Activated CD4-positive, alpha-beta memory T cell treated with anti-CD3 and anti-CD28 coated beads for 36 hours (primary cell): ENCODE measurements at places on chromosomes 7 and 10. TPM values are rescaled to one million over a fixed set of nuclear protein-coding genes. Genes with fewer than 3 reads are reported as not detected.
A peak's percentile ranks its signal among the peaks of the same experiment; 100 is the strongest.

DNA sequence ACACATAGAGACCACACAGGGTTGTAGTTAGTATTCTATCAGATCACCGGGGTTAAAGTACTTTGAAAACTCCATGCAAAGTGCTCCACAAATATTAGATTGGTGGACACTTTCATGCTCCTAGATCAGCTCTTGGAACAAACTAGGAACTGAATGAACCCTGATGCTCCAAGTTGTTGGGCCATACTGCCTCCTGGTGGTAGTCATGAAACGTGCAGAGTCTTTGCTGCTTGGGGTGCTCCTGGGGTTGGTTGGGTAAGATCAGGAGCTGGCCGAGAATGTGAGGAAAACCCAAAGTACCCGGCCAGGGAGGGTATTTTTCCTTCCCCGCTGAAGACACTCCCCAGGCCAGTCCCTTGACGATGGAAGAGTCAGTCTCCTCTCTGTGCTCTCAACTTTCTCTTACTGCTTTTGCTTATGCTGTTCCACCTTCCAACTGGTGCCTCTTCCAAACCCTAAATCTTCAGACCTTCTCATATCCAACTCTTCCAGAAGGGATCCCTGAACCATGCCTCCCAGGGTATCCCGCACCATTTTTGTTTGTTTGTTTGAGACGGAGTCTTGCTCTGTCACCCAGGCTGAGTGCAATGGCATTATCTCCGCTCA, 918 bp upstream of the RPEL1 start:
- peak; percentile 77 for DNase-seq
- H3K36me3 ChIP-seq: no peaks in the 10 kb centered on the region
- H3K4me1 ChIP-seq: peaks cover 9% of the 10 kb centered on the region
- H3K4me3 ChIP-seq: no peak overlapping the region

GRCh38 chr7:94313926-94314325, 80.8 kb upstream of the COL1A2 start:
- H3K4me3 ChIP-seq: no peak overlapping the region
- no peaks in the 10 kb centered on the region for H3K36me3 ChIP-seq
- no peak for DNase-seq
- H3K4me1 ChIP-seq: no peaks in the 10 kb centered on the region
- no peaks in the 10 kb centered on the region for H3K27me3 ChIP-seq

- H3K27ac ChIP-seq: no peak overlapping the region
- no peak overlapping the region for H3K4me3 ChIP-seq
- no peaks in the 10 kb centered on the region for H3K27me3 ChIP-seq
- peaks cover 7% of the 10 kb centered on the region for H3K36me3 ChIP-seq
- peaks cover 40% of the 10 kb centered on the region for H3K4me1 ChIP-seq
- DNase-seq: no peak
Observed at GRCh38 chr7:43721193-43721806, 8.0 kb downstream of the COA1 start.

- H3K4me1 ChIP-seq: peaks cover 5% of the 10 kb centered on the region
- no peak for DNase-seq
- no peak overlapping the region for H3K4me3 ChIP-seq
- peaks cover 21% of the 10 kb centered on the region for H3K27me3 ChIP-seq
- no peaks in the 10 kb centered on the region for H3K36me3 ChIP-seq
- H3K27ac ChIP-seq: no peak overlapping the region
Observed at GRCh38 chr7:99943641-99944496, 14.4 kb upstream of the GJC3 start.

GRCh38 chr10:130749911-130750310, 561.6 kb downstream of the TCERG1L start:
- no peak overlapping the region for H3K4me3 ChIP-seq
- no peak overlapping the region for H3K27ac ChIP-seq
- DNase-seq: no peak
- no peaks in the 10 kb centered on the region for H3K4me1 ChIP-seq
- H3K36me3 ChIP-seq: no peaks in the 10 kb centered on the region

- no peak overlapping the region for H3K4me3 ChIP-seq
- no peak overlapping the region for H3K27ac ChIP-seq
- peaks cover 14% of the 10 kb centered on the region for H3K36me3 ChIP-seq
- no peak for DNase-seq
- H3K4me1 ChIP-seq: peaks cover 8% of the 10 kb centered on the region
- H3K27me3 ChIP-seq: no peaks in the 10 kb centered on the region
Observed at GRCh38 chr10:97235353-97235752, 49.6 kb upstream of the SLIT1 start.

DNA sequence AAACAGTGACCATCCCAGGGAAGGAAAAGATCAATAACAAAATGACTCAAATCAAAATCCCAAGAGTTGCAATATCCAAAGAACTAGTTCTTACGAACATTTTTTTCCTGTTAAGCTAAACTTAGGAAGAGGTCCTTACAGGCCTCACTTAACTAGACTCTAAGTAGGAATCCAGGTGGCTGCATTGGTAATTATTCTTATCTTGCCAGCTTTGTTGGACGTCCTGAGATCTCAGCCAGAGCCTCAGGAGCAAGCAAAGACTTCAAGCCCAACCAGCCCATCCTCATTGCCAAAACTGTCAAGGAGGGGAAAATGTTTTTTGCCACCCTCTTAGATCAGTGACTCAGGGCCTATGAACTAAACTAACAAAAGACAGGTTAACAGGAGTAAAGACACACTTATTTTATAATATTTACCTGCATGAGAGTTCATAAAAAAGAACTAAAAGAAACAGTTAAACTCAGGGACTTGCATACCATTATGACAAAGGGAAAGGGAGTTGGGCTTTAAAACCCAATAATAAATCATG, 18.3 kb upstream of the PPP1R9A start:
- no peaks in the 10 kb centered on the region for H3K36me3 ChIP-seq
- no peaks in the 10 kb centered on the region for H3K4me1 ChIP-seq
- no peaks in the 10 kb centered on the region for H3K27me3 ChIP-seq
- no peak for DNase-seq
- no peak overlapping the region for H3K27ac ChIP-seq

GRCh38 chr10:95474228-95475002, 86.8 kb downstream of the SORBS1 start:
- no peak overlapping the region for H3K27ac ChIP-seq
- H3K36me3 ChIP-seq: no peaks in the 10 kb centered on the region
- H3K27me3 ChIP-seq: no peaks in the 10 kb centered on the region
- H3K4me3 ChIP-seq: no peak overlapping the region

- DNase-seq: no peak
- H3K4me3 ChIP-seq: no peak overlapping the region
- no peak overlapping the region for H3K27ac ChIP-seq
- H3K36me3 ChIP-seq: no peaks in the 10 kb centered on the region
Observed at GRCh38 chr10:123958241-123958640, 66.6 kb upstream of the CPXM2 start.

GRCh38 chr10:128981251-128981650, 485.8 kb upstream of the MGMT start:
- DNase-seq: no peak
- no peaks in the 10 kb centered on the region for H3K27me3 ChIP-seq
- no peaks in the 10 kb centered on the region for H3K36me3 ChIP-seq
- H3K4me3 ChIP-seq: no peak overlapping the region
- no peak overlapping the region for H3K27ac ChIP-seq
- H3K4me1 ChIP-seq: no peaks in the 10 kb centered on the region

- H3K27me3 ChIP-seq: peaks cover 32% of the 10 kb centered on the region
- H3K27ac ChIP-seq: no peak overlapping the region
- DNase-seq: no peak
- no peaks in the 10 kb centered on the region for H3K36me3 ChIP-seq
Observed at GRCh38 chr10:52308251-52309031, 5.6 kb upstream of the DKK1 start.

DNA sequence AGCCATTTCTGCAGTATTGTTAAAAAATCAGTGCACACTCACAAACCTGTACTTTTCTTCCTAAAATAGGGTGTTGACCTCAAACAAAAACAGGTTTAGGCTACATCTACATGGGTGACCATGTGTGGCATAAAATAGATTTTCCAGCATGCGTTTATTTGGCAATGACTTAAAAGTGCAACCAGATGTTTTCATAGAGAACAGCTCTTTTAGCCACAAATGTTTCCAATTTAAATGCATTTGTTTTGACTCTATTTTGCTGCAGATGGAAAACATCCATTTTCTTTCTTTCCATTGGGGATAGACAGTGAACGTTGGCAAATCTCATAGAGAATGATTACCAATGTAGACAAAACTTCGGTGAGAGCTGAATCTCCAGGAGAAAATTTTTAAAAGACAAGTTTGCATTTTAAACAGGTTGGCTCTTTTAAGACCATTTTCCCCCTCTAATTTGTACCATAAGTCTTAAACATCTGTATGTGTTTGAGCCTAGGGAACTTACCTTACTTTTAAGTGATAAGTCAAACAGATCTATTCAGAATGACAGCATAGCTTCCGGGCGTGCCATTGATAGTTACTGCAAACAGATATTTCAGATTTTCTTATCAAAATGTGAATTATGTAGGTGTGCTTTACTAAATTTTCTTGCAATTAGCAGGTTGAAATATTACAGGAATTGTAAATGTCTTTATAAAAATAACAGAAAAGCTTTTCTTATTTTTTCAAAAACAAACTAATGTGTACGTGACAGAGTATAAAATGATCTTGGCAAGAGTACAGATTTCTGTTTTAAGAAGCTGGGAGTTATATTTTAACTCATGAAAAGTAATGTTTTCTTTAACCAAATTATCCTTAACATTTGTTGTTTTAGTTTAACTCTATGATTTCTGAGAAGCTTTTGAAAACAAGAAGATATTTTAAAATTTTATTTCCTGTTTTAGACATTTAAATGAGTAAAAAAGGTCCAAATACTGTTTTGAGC, 144.9 kb downstream of the HGF start:
- no peaks in the 10 kb centered on the region for H3K36me3 ChIP-seq
- no peak for DNase-seq
- no peak overlapping the region for H3K27ac ChIP-seq
- H3K4me1 ChIP-seq: no peaks in the 10 kb centered on the region

DNA sequence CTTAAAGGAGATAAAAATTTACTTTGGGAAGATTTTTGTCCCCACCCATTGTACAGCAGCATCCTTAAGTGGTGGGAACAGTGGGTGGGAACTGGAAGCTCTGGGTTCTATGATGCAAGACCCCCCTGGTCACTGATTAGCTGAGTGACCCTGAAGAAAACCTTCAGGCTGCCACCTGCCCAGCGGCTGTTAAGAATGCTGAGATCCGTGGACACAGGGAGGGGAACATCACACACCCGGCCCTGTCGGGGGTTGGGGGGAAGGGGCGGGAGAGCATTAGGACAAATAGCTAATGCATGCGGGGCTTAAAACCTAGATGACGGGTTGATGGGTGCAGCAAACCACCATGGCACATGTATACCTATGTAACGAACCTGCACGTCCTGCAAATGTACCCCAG, 14.5 kb downstream of the CARD11 start:
- peaks cover 59% of the 10 kb centered on the region for H3K36me3 ChIP-seq
- no peak overlapping the region for H3K4me3 ChIP-seq
- H3K27ac ChIP-seq: peak overlapping the region; percentile 96

DNA sequence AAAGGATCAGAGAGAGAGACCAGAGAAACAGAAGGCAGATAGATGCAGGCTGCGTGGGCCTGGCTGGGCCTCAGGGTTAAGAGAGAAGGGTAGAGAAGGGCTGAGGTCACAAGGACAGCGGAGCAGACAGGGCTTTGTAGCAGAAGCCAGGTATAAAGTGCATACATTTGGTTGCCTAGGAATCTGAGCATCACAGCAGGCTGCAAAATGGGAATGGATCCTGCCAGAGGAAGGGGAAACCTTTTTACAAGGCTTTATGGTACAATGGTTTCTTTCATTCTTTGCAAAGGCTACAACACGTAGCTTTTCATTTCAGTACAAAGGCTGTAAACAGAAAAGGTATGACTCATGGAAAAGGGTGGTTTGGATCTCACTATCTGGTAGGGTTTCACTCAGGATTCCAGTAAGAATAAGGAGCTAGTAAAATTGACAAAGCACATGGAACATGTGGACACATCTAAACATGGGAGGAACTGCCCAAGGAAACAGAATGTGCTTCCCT, 275.1 kb downstream of the DOCK4 start:
- H3K27me3 ChIP-seq: no peaks in the 10 kb centered on the region
- H3K4me1 ChIP-seq: peaks cover 2% of the 10 kb centered on the region
- H3K4me3 ChIP-seq: no peak overlapping the region

- no peaks in the 10 kb centered on the region for H3K4me1 ChIP-seq
- no peak overlapping the region for H3K4me3 ChIP-seq
- H3K27me3 ChIP-seq: peaks cover 11% of the 10 kb centered on the region
- H3K36me3 ChIP-seq: no peaks in the 10 kb centered on the region
- no peak overlapping the region for H3K27ac ChIP-seq
Observed at GRCh38 chr10:44051584-44052385, 333.1 kb downstream of the CXCL12 start.

- peaks cover 19% of the 10 kb centered on the region for H3K4me1 ChIP-seq
- DNase-seq: peak; percentile 46
- H3K27me3 ChIP-seq: no peaks in the 10 kb centered on the region
- peak overlapping the region; percentile 46 for H3K27ac ChIP-seq
Observed at GRCh38 chr7:50068850-50069551, 24.0 kb downstream of the ZPBP start.

DNA sequence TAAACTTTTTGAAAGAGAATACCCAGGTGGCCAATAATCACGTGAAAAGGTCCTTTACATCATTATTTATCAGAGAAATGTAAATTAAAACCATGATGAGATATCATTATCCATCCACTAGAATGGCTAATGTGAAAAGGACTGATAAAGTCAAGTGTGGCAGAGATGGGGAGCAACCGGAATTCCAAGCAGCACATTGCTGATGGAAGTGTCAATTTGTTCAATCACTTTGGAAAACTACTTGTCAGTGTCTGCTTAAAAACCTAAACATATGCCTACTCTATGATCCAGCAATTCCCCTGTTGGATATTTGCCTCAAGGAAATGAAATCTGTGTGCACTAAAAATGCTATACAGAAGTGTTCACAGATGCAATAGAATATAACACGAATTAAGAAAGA, 465.6 kb downstream of the PLXNA4 start:
- no peaks in the 10 kb centered on the region for H3K4me1 ChIP-seq
- no peak overlapping the region for H3K27ac ChIP-seq
- peaks cover 3% of the 10 kb centered on the region for H3K27me3 ChIP-seq

- no peaks in the 10 kb centered on the region for H3K4me1 ChIP-seq
- no peaks in the 10 kb centered on the region for H3K27me3 ChIP-seq
- no peak overlapping the region for H3K4me3 ChIP-seq
- no peaks in the 10 kb centered on the region for H3K36me3 ChIP-seq
- no peak for DNase-seq
Observed at GRCh38 chr10:64484811-64485330, 963.7 kb downstream of the REEP3 start.

DNA sequence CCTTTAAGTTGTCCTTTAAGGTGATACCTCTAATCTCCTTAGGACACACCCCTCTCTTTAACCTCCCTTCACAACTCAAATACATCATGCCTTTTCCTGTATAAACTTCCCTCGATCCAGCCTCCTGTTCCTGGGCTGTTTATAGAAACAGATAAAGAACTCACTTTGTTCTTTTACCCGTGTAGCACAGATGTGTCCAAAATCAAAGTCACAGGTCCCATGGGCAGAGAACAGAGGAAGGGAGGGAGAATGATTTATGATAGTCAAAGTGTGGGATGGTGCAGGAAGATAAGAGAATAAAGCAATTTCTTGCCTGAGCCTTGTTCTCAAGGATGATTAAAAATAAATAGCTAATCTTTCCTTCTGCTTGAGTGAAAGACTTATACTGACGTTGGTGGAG, 50.3 kb upstream of the CABCOCO1 start:
- H3K27me3 ChIP-seq: peaks cover 5% of the 10 kb centered on the region
- H3K36me3 ChIP-seq: no peaks in the 10 kb centered on the region
- H3K4me3 ChIP-seq: no peak overlapping the region
- no peaks in the 10 kb centered on the region for H3K4me1 ChIP-seq

Gene HYAL4
- 0.34 TPM for total RNA-seq

Gene WDR37
- 19.4 TPM for total RNA-seq

Gene HOXA5
- total RNA-seq: not detected

Gene LBX1
- not detected for total RNA-seq

Gene TNRC18
- total RNA-seq: 40.4 TPM

Gene PTN
- not detected for total RNA-seq

Gene TMEM270
- not detected for total RNA-seq

Gene PSAP
- 144 TPM for total RNA-seq

Gene ELN
- not detected for total RNA-seq

Gene CCDC172
- not detected for total RNA-seq

Gene LRRC17
- total RNA-seq: 0.33 TPM

Gene CLCN1
- total RNA-seq: 0.17 TPM
